ENCODE measurements at places on chromosomes 1 and 21.

DNA sequence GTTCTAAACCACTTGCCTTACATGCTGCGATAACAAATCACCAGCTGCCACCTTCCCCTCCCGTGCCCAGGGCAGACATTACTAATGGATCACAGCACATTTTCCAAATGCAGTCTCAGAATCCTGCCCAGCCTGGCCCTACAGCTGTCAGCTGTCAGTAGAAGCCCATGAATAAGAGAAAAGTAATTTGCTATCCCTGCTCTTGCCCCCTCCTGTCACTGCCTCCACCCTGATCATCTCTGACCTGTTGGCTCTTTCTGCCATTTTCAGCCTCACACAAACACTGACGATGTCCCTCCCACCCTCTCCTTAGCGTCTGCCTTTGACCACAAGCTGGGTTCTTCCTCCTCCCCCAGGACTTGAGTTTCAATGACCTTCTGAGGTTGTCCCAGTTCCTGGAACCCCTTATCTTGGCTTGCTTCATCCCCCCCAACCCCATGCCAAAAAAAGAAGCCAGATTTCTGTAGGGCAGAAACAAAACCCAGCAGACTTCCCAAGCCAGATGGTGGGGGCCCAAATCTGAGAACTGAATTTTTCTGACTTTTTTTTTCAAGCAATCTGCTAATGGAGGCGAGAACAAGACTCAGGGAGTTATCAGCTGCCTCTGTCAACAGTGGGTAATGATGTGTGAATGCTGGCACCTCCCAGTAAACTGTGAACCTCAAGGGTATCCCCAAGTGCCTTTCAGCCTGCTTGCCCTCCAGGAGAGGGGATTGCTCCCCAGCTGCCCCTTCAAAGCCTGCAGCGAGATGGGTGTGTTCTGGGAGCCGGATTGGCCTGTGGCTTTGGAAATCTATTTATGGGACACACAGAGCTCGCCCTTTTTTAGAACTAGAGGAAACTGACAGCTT lies 216.5 kb upstream of the VAMP3 start:
- H3K4me3 ChIP-seq, result no peak overlapping the region
- H3K36me3 ChIP-seq, result no peaks in the 10 kb centered on the region
- no peak overlapping the region for H3K27ac ChIP-seq

GRCh38 chr1:203915811-203916210 lies 54.4 kb downstream of the SNRPE start:
- no peak for DNase-seq
- no peak overlapping the region for H3K4me3 ChIP-seq
- H3K4me1 ChIP-seq, result no peaks in the 10 kb centered on the region
- no peak overlapping the region for H3K27ac ChIP-seq
- no peaks in the 10 kb centered on the region for H3K27me3 ChIP-seq

DNA sequence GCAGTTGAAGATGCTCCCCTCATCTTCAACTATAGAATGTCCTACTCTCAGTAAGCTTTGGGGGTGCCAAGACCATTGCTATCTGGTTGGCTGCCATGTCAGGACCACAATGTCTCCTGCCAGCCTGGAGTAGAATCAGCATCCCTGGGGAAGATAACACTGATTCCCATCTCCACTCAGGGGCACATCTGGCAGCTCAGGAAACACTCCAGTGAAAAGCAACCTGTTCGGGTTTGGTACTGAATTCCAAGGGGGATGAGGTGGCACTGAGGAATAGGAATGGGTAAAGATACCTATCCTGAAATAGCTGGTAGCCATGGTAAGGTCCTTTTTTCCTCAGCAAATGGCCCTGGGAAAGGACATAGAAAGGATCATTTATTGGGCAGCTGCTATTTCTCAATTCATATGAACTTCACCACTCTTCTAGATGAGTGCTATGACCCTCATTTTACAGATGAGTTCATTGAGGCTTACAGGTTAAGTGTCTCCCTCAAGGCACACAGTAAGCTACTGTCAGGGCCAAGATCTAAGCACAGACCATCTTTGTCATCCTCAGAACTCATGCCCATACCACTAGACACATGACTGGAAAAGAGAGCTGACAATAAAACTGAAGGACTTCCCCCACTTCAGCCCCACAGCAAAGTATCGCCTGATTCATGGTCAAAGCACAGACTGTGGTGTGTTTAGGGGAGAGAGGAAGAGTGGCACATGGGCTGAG lies 31.4 kb downstream of the AK2 start:
- H3K4me1 ChIP-seq, result peaks cover 8% of the 10 kb centered on the region
- no peak overlapping the region for H3K4me3 ChIP-seq
- no peak overlapping the region for H3K27ac ChIP-seq

GRCh38 chr1:43510621-43511020 lies 20.1 kb upstream of the PTPRF start:
- H3K27ac ChIP-seq, result no peak overlapping the region
- no peaks in the 10 kb centered on the region for H3K36me3 ChIP-seq
- no peaks in the 10 kb centered on the region for H3K27me3 ChIP-seq
- H3K4me1 ChIP-seq, result no peaks in the 10 kb centered on the region
- no peak overlapping the region for H3K4me3 ChIP-seq
- DNase-seq, result no peak

DNA sequence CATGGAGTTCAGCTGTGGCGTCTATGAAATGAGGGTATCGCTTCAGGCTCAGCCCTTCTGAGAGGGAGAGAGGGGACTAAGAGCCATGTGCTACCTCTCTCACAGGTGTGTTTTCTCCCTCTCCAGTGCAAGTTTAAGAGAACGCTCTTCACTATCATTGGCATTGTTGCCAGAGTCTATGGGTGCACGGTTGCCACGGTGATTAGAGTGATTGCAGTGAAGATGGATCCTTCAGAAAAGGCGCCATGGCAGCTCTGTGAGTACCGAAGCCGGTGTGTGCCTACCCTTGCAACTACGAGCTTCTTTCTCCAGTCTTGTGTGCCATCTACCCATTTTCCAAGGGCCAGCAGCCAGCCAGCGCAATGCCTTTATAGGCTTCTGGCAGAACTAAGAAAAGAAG lies 290.5 kb downstream of the OMA1 start:
- no peak overlapping the region for H3K27ac ChIP-seq
- no peaks in the 10 kb centered on the region for H3K27me3 ChIP-seq
- H3K4me3 ChIP-seq, result no peak overlapping the region
- no peak for DNase-seq
- H3K36me3 ChIP-seq, result no peaks in the 10 kb centered on the region

DNA sequence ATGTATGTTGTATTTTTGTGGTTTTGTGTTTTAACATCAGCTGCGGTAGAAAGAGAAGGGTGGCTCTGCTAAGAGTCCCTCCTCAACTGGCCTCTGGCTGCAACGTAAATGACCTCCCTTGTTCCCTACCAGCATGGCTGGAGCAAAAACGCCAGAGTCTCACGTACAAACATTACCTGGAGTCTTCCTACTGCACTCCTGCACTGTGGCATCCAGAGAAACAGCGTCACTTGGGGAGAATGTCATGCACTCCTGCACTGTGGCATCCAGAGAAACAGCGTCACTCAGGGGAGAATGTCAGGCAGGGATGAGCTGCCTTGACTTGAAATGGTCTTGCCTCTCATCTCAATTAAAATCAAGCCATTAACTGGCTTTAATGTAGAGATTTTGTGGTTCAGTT lies 314.2 kb downstream of the KIF26B start:
- H3K4me1 ChIP-seq, result no peaks in the 10 kb centered on the region
- DNase-seq, result no peak
- peaks cover 6% of the 10 kb centered on the region for H3K27me3 ChIP-seq

GRCh38 chr1:30957560-30958222 lies 49.1 kb upstream of the SDC3 start:
- no peak overlapping the region for H3K4me3 ChIP-seq
- H3K4me1 ChIP-seq, result no peaks in the 10 kb centered on the region
- no peaks in the 10 kb centered on the region for H3K27me3 ChIP-seq
- DNase-seq, result no peak
- H3K27ac ChIP-seq, result no peak overlapping the region
- H3K36me3 ChIP-seq, result peaks cover 85% of the 10 kb centered on the region

DNA sequence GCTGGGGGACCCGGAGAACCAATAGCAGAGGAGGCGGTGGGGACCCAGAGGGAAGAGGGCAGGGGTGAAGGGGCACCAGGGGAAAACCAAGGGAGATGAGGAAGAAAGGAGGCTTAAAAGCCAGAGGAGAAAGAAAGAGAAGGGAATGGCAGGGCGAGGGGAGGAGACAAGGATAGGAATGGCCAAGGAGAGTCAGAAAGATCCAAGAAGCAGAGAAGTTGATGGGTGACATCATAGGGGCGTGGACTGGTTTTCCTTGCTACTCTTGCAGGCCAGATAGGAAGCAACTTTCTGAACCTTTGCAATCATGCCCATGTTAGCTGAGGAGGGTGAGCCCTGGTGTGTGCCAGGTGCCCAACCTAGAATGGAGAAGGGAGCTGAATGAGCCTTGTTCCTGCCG lies 5.4 kb downstream of the NPR1 start:
- H3K4me3 ChIP-seq, result no peak overlapping the region
- no peaks in the 10 kb centered on the region for H3K36me3 ChIP-seq
- H3K27me3 ChIP-seq, result peaks cover 29% of the 10 kb centered on the region
- no peak for DNase-seq
- H3K4me1 ChIP-seq, result peaks cover 12% of the 10 kb centered on the region

GRCh38 chr1:110019770-110020169 lies 14.7 kb upstream of the STRIP1 start:
- H3K4me1 ChIP-seq, result no peaks in the 10 kb centered on the region
- peaks cover 96% of the 10 kb centered on the region for H3K36me3 ChIP-seq
- H3K27ac ChIP-seq, result no peak overlapping the region

- no peak for DNase-seq
- no peak overlapping the region for H3K27ac ChIP-seq
- no peaks in the 10 kb centered on the region for H3K36me3 ChIP-seq
- no peaks in the 10 kb centered on the region for H3K4me1 ChIP-seq
- H3K27me3 ChIP-seq, result no peaks in the 10 kb centered on the region
Measured at GRCh38 chr1:167812972-167813371, 91.2 kb downstream of the MPZL1 start.

Data from A673 (cell line).